ENCODE measurements at places on chromosomes 4 and X.

DNA sequence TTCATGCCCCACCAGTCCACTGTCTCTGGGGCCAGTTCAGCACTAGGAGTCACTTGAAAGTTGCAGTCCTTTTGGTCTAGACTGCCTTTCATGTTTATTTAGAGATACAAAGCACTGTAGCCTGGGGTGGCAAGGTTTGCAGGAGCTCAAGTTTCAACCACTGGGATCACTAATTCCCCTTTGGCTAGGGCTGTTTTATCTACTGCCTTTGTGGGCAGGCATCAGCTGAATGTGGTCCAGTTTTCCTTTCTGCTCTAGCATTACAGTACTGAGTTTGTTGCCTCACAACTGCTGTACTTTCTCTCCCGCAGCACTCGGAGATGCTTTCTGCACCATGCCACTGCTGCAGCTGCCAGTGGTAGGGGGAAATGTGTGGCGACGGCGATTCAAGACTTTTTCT lies 222.3 kb upstream of the HDX start:
- DNase-seq, result no peak

DNA sequence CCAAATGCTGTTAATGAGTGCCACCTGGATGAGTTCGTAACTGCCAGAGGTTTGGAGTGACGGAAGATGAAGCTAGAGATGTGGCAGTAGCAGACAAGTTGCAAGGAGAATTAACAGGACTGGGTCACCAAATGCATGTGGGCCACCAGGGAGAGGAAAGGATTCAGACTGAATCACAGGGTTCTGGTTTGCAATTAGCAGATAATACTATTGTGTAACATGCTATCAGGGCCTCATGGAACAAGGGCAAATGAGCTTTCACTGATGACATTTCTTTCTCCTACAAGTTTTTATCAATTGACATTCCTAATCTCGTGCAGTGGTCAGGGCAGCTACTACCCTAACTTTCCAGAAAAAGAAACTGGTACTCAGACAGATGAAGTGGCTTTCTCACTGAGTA lies 21.4 kb downstream of the GAB3 start:
- no peak for DNase-seq

GRCh38 chr4:153222707-153223426 lies 18.6 kb downstream of the TRIM2 start:
- peak; percentile 8 for DNase-seq

- no peak for DNase-seq
These were observed 46.5 kb downstream of the EGF start for GRCh38 chr4:109959195-109959594.

GRCh38 chr4:11720292-11720691 lies 291.6 kb upstream of the HS3ST1 start:
- no peak for DNase-seq

GRCh38 chr4:143513314-143514168 lies at the start of gene SMARCA5:
SMARCA5 (plus strand) TSS chr4:143513702; CDS start chr4:143513925, 223 bp downstream.
- peak; percentile 90 for DNase-seq

GRCh38 chrX:10356979-10357378 lies 200.2 kb downstream of the CLCN4 start:
- DNase-seq, result no peak

DNA sequence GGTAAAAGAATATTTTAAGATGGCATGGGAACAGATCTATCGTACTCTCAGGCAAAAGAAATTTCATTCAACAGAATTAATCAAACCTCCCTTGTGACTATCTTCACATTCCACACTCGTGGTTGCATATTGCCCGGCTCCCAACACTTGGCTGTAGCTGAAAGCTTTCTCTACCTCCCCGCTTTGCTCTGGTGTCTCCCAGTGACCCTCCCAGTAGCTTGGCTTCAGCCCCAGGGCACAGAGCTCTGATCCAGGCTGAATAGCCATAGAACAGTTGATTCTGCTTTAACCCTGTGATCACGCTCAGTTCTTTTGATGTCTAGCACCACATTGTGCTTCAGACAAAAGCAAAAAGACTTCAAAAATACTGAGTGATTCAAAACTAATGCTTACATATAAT lies 24.6 kb downstream of the SLC7A11 start:
- DNase-seq, result no peak

GRCh38 chr4:85842540-85842939 lies 367.6 kb downstream of the ARHGAP24 start:
- DNase-seq, result no peak

- DNase-seq, result no peak
These were observed 18.5 kb downstream of the APLN start for GRCh38 chrX:129636175-129636681.

DNA sequence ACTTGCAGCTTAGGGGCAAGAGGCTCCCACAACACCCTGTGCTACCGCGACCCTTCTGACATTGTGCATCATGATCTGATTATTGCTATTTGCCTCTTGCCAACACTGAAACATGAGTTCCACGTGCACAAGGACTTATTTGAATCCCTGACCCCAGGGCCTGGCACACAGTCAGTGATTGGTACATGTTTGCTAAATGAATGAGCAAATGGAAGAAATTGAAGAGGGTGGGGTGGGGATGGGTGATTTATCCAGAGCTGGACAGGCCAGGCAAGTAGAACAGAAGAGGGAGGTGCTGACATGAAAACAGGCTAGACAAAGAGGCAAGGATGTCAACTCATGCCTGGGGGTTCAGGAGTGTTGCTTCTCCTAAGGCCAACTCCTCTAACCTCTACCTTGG lies 24.9 kb upstream of the RPL39 start:
- no peak for DNase-seq

GRCh38 chr4:7786517-7786916 lies 153.1 kb downstream of the AFAP1 start:
- no peak for DNase-seq

DNA sequence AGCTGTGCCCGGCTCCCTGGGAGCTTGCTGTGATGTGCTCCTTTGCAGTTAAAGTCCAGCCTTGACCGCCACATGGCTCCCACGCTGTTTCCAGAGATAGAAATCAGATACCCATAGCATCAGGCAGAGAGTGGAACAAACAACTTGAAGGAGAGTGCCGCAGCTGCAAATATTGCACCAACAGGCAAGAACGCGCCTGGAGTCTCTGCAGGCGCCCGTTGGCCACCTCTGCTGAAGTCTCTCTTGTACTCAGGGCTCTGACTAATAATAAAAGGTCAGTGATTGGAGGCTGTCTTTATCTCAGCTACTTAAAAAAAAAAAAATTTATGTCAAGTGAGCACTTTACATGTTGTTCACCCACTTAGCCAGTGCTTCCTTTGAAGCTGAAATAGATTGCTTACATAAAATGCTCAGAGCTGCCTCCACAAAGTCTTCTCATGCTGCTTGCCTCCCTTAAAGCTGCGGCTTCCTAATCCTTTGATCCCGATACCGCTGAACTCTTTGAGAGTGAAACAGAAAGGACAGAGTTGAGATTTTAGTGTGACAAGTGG lies 30.9 kb upstream of the TENM3 start:
- DNase-seq, result no peak

DNA sequence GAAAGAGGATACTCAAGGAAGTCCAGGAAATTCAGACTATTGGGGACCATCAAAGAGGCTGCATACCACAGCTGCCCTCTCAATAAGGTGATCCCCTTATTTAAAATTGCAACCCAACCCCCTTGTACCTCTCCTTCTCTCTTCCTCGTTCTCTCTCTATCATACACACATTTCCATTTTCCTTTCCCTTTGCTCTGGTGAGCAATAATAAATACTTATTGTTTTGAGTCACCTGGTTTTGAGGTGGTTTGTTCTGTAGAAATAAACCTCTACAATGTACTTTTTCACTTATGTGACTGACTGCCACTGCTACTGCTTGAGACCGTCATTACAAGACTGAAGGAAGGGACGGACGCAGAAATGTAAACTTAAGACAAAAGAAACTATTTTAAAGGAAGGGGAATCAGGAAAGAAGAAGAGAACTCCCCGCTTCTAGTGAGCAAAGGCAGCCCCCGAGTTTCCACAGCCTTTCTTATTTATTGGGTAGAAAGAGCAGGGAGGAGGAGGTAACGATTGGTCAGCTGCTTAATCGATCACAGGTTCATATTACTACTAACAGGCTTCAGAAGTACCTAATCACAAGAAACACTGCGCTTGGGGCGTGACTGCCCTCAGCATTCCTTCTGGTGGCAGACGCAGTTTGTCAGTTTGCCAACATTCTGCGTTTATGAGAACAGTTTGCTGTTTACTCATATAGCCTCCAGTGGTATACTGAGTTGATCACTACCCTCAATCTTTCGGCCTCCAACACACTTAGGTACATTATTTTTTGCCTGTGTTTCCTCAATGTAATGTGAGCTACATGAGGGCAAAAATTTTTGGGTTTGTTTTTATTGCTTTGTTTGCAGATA lies 16.9 kb upstream of the TMEM165 start:
- no peak for DNase-seq

- no peak for DNase-seq
These were observed 133.0 kb downstream of the SNCA start for GRCh38 chr4:89703829-89704590.

GRCh38 chrX:3738509-3738908 lies 25.1 kb upstream of the PRKX start:
- DNase-seq, result no peak

- DNase-seq, result no peak
These were observed 187.7 kb upstream of the GATB start for GRCh38 chr4:151948351-151949016.

DNA sequence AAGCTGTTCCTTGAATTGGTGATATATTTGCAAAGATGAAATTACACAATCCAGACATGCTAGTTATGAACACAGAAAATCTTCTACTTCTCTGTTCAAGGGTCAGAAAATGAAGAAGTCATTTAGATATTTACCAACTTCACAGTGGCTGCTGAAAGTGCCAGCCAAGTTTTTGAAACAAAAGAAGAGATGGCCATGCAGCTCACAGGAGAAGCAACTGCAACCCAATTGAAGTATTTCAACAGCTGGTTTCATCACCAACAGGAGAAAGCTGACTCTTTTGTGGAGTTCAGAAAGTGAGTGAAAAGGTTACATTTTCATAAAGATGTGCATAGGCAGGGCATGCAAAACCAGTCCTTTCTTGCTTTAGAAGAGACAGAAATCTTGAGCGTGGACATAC lies 70.1 kb upstream of the LSM6 start:
- DNase-seq, result no peak

DNA sequence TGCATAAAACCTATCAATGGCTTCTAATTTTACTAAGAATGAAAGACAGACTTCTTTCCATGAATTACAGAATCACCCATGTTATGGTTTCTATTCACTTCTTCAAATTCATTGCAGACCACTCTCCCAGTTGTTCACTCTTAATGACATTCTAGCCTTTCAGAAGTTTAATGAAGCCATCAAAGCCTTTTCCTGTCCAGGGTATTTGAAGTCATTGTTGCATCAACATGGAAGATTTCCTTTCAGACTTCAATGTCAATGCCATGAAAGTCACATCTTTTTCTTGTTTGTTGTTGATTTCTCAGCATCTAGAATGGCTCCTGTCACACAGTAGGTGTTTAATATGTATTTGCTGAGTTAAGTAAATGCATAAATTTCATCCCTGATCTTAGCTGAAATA lies 48.1 kb upstream of the ARSJ start:
- no peak for DNase-seq

- no peak for DNase-seq
These were observed 4.8 kb downstream of the SOWAHD start for GRCh38 chrX:119763181-119763580.

- no peak for DNase-seq
These were observed 98.8 kb downstream of the ANXA3 start for GRCh38 chr4:78650106-78651024.

DNA sequence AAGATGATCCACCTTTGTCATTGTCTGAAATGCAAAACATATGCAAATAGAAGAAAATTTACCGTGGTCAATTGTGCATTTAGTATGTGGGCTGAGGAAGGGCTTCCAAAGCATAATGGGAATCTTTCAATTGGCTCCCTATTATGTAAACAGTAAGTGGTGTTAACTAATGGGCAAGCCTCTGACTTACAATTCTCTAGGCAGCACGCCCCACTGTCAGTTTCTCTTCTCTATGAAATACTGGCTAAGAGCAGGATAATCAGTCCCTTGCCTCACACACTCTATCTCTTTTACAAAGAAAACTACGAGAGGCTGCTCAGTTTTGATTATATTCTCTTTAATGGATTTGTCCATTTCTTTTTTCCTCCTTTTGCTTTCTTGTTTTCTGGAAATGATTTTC lies 1272.6 kb downstream of the PCDH19 start:
- DNase-seq, result no peak

- DNase-seq, result no peak
These were observed 65.6 kb downstream of the DDIT4L start for GRCh38 chr4:100124715-100125114.

GRCh38 chr4:150418757-150419410 lies 163.1 kb upstream of the MAB21L2 start:
- DNase-seq, result no peak

DNA sequence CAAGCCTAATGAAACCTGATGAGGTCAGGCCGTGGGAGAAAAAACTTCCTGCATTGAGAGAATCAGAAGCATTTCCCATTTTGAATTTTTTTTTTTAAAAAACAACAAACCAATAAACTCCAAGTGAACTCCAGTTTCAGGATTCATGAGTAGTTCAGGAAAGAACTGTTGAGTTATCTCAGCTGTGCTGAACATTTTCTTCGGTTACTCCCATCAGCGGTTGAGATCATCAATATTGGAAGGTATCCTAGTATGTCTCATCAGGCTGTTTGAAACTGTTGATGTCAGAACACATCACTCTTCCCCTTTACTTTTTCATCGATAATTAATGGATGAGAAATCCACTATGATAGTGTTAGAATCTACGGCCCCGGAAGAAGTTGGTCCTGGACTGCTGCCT lies 82.4 kb upstream of the ADGRG2 start:
- no peak for DNase-seq

DNA sequence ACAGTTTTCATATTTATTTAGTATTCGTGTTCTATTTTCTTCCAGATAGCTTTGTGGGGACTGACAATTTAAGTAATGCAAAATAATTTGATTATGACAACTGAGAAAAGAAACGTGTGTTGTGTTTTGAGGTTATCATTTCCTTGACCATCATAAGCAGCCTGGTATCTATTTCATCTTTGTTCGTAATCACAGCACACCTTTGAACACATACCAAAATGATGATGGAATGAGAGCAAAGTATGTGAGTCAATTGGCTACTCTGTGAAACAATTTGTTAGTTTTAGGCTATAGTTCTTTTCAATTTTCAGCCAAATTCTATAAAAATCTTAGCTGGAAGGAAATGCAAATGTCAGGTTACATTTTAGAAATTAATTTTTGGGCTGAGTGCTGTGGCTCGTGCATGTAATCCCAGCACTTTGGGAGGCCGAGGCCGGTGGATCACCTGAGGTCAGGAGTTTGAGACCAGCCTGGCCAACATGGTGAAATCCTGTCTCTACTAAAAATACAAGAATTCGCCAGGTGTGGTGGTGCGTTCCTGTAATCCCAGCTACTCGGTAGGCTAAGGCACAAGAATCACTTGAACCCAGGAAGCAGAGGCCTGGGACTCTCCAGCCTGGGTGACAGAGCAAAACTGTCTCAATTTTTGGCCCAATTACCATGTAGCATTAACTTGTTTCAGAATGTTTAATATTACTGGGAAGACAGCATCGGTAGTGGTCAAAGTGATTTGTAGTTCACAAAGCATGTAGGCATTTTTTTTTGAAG lies 1.1 kb upstream of the DUSP21 start:
- DNase-seq, result no peak
